Spleen (tissue), 13 donors: ENCODE measurements at places on chromosomes 3 and 15.
A peak's percentile ranks its signal among the peaks of the same experiment; 100 is the strongest.

DNA sequence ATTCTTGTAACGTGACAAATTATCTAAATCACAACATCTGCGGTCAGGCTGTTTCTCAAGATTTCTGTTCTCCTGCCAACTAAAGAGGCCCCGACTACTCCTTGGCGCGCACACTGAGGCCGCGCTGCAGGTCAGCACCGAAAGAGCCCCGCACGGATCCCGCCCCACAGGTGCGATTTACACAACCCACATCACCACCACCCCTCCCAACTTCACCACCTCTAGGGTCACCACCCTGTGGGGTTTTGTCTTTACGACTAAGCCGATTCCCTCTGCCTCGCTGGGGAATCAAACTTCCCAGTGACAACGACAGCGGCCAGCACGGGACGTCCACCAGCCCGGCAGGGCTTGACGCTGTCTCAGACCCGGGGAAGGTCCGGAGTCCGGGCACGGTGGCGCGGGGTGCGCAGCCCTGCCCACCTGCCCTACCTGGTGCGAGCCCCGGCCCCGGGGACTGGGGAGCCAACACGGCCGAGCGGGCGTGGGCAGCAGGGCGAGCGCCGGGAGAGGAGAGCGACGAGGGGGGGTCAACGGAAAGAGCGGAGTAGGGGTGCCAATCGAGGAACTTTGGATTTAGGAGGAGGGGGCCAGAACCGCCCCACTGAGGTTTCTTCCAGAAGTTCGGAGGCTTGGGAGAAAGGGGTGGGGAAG lies 764 bp downstream of the UACA start:
- H3K4me1 ChIP-seq, result peaks cover 53% of the 10 kb centered on the region
- no peaks in the 10 kb centered on the region for H3K36me3 ChIP-seq
- peak; percentile 87 for DNase-seq

DNA sequence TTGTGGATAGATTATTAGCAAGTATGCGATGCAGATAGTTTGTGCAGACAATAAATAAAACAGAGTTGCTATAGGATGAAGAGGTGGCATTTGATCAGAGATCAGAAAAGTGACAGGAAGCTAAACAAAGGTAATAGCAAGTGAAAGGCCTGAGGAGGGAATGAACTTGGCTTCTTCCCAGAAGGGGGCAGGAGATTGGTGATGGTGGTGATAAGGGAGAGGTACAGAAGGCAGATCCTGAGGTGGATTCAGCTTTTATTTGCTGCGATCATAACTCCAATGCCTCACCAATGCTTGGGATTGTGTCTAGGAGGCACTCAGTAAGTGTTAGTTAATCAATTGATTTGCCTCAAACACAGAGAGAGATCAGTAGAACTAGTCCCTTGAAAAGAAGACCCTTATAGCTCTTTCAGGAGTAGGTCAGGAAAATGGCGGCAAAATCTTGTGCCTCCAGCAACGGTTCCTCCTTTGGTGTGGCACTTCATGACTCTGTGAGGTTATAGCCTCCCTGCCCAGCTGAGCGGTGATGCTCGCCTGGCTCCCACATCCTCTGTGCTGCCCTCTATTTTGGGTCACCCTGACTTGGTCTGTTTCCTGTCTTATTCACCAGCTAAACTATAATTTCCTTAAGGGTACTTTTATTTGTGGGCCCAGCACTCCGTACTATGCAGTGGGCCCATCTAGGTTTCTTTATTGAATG lies 37.5 kb downstream of the TGFBR2 start:
- H3K27me3 ChIP-seq, result no peaks in the 10 kb centered on the region
- no peak overlapping the region for H3K4me3 ChIP-seq
- peaks cover 100% of the 10 kb centered on the region for H3K4me1 ChIP-seq
- peaks cover 44% of the 10 kb centered on the region for H3K36me3 ChIP-seq

DNA sequence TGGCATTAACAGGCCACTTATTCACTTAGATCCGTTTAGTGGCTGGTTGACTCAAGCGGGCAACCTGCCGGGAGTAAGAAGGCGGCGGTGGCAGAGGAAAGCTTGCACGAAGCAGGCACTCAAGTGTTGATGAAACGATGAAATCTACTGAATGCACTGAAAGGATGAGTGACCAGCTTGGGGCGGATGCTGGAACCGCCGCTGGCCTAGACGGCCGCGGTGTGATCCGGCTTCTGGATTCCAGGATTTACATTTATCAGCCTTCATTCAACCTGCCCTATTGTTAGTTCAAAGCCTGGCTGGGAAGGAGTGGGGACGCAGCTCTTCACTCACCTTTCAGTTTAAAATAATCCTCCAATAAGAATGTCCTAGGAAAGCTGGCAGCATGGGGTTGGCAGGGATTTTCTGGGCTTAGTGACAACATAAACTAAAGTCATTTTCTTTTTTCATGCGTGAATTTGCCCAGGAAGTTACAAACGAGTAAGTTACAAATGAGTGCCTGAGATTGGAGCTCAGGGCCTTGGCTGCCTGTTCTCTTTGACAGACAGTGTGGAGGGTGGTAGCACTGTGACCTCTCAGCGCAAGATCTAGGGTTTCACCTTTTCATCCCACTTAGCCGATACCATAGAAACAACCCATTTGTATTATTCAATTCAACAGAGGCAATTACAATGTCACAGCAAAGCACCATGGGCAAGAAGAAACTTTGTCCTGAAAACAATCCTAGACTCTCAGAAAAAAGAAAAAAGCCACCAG lies 1.1 kb upstream of the PLCH1 start:
- no peak overlapping the region for H3K27ac ChIP-seq
- no peaks in the 10 kb centered on the region for H3K36me3 ChIP-seq
- no peak for DNase-seq
- H3K27me3 ChIP-seq, result peaks cover 20% of the 10 kb centered on the region
- H3K4me1 ChIP-seq, result peaks cover 31% of the 10 kb centered on the region
- no peak overlapping the region for H3K4me3 ChIP-seq

GRCh38 chr15:50907601-50908208 lies 778 bp upstream of the AP4E1 start:
- H3K36me3 ChIP-seq, result peaks cover 13% of the 10 kb centered on the region
- no peaks in the 10 kb centered on the region for H3K27me3 ChIP-seq
- H3K27ac ChIP-seq, result peak overlapping the region; percentile 98
- peak overlapping the region; percentile 98 for H3K4me3 ChIP-seq
- no peak for DNase-seq

DNA sequence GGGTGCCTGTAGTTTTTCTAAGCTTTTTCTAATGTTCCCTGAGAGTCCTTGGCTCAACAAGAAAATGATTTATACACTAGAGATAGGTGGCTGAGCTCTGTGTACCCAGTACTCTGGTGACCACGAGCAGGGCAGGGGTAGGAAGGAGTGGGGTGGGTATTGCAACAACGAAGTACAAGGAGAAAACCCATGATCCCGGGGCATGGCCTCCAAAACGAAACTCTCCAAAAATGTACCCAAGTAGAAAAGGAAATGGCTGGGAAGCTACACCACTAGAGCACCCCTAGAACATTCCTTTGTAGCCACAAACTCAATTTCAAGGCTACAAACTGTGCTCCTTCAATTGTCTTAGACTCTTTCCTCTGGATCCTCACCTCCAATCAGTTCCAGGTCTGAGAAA lies 138.9 kb downstream of the DUT start:
- no peaks in the 10 kb centered on the region for H3K4me1 ChIP-seq
- H3K4me3 ChIP-seq, result no peak overlapping the region
- DNase-seq, result no peak
- H3K27me3 ChIP-seq, result no peaks in the 10 kb centered on the region
- no peak overlapping the region for H3K27ac ChIP-seq

DNA sequence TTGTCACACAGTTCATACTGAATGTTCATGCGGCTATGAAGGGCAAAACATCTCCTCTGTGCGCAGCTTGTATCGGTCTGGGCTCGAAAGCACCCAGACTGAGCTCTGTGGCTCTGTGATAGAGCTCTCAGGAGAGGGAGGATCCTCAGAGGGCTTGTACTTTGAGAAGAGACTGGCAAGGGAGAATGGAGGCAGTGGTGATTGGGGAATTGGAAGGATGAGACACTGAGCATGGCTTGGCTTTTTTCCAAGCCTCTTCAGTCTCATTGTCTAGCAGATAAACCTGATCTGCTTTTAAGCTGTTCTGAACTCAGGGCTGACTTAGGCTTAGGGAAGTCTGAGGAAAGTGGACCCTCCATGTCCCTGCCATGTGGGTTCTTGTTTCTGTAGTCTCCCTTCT lies 43.0 kb downstream of the RAD54L2 start:
- H3K4me3 ChIP-seq, result no peak overlapping the region
- no peaks in the 10 kb centered on the region for H3K27me3 ChIP-seq
- H3K4me1 ChIP-seq, result no peaks in the 10 kb centered on the region
- H3K27ac ChIP-seq, result no peak overlapping the region

DNA sequence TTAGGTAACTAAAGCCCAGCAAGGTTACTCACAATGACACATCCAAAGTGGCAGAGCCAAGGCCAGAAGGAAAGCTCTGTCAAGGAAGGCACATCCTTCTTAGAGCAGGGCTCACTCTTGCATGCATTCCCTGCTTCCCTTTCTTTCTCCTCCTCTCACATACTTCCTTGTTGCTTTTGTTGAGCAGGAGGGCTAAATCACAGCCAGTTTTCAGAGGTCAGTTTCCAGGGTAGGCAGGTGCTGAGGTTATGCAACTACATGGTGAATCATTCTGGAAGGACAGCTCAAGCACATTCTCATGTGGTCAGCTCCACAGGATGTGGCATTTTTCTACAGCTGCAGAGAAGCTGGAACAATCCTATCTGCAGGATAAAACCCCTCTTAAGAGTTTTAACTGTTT lies 275.6 kb downstream of the ZNF621 start:
- no peaks in the 10 kb centered on the region for H3K4me1 ChIP-seq
- peaks cover 8% of the 10 kb centered on the region for H3K27me3 ChIP-seq
- H3K4me3 ChIP-seq, result no peak overlapping the region
- no peak overlapping the region for H3K27ac ChIP-seq
- no peak for DNase-seq

- no peaks in the 10 kb centered on the region for H3K4me1 ChIP-seq
- DNase-seq, result no peak
- peak within 1 kb of the TSS; percentile 41 for H3K4me3 ChIP-seq
- H3K27me3 ChIP-seq, result peaks cover 40% of the 10 kb centered on the region
Measured at GRCh38 chr15:26772154-26773066, at the start of gene GABRB3. GABRB3 (minus strand) TSS chr15:26773066.

- H3K36me3 ChIP-seq, result no peaks in the 10 kb centered on the region
- H3K4me3 ChIP-seq, result no peak overlapping the region
- H3K27me3 ChIP-seq, result no peaks in the 10 kb centered on the region
- no peak for DNase-seq
- H3K27ac ChIP-seq, result no peak overlapping the region
Measured at GRCh38 chr15:39860200-39860599, 59.9 kb downstream of the GPR176 start.

GRCh38 chr3:174325171-174325570 lies 534.0 kb upstream of the NAALADL2 start:
- H3K27ac ChIP-seq, result no peak overlapping the region
- no peak overlapping the region for H3K4me3 ChIP-seq
- no peaks in the 10 kb centered on the region for H3K36me3 ChIP-seq
- DNase-seq, result no peak

DNA sequence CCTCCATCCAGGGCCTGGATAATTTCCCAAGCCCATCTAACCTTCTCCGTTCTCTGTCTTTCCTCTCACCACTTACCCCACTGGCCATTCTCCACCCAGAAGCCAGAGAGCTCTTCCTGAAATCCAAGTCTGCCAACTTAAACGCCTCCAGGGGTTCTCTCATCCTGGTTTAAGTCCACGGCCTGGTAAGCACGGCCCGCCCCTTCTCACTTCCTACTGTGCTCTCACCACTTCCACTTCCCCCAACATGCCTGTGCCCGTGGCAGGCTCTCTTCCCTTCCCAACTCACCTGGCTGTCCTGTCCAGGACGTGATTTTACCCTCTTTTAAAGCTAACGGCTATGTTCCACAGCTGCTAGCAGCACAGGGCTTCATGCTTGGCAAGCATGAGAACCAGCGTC lies 1.7 kb upstream of the CX3CR1 start:
- no peaks in the 10 kb centered on the region for H3K36me3 ChIP-seq
- no peaks in the 10 kb centered on the region for H3K27me3 ChIP-seq
- DNase-seq, result peak; percentile 83
- no peak overlapping the region for H3K4me3 ChIP-seq
- no peak overlapping the region for H3K27ac ChIP-seq
- peaks cover 32% of the 10 kb centered on the region for H3K4me1 ChIP-seq

DNA sequence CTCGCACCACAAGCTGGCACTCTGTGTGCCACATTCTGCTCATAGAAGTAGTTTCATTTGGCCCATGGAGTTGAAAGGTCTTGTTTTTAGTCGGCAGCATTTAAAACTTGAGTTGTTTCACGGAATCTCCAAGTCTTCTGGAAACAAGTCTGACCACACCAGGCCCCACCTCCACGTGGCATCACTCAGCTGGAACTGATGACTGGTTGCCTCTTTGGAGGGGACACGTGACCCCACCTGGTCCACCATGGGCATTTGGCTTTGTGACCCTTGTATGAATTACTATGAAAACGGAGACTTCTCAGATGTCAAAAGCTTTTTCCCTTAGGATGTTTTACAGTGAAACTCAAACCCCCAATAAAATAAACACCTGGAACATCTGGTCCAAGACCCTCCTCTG lies 74.9 kb downstream of the NTRK3 start:
- H3K4me1 ChIP-seq, result no peaks in the 10 kb centered on the region
- DNase-seq, result no peak
- no peaks in the 10 kb centered on the region for H3K36me3 ChIP-seq
- no peaks in the 10 kb centered on the region for H3K27me3 ChIP-seq
